DMS79 treated with DMSO at 0.1 percent for 48 hours (cell line): ENCODE measurements at places on chromosomes 6 and 20.

DNA sequence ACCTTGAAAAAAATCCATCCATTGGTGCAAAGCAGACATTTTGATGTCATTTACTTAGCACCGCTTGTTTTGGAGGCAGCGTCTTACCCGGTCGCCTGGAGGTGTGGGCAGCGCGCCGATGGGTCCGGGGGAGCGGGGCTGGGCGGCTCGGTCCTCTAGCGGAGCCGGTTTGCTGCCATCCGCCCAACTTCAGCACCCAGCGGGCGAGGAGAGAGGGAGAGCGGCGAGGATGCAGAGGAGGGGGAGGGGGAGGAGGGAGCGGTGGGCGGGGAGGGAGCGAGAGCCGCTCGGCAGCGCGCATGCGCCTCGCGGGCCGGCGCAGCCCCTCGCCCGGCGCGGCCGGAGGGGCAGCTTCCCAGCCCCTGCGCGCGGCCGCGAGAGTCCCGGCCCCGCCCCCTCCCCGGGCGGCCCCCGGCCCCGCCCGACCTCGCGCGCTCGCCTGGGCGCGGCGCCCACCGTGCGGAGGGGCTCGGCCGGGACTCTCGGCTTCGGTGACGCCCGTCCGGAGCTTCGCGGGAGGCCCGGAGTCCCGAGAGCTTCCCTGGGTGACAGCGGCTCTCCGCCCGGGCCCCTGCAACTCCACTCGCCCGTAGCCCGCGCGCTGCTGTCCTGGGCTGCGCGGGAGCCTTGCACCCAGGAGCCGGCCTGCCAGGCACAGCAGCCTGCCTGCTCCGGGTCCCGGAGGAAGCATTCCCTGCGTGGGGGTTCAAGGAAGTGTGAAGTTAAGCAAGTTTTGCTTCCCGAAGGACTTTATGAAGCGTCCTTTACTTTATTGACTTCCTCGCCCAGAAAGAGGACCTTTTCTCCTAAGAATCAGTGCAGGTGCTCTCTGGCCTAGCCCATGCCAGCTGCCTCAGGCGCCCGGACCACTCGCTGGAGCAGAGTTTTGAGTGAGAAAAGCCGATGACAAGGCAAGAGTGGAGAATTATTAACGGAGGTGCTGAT, at the start of gene RGS17:
Gene RGS17, minus strand, starts transcription at position 246 of the 945 bp plus-strand sequence. CDS start 87,264 bp downstream, outside the sequence.
- DNase-seq: peak; percentile 54

GRCh38 chr20:8131598-8132483, at the start of gene PLCB1:
PLCB1 (plus strand) TSS chr20:8132266; CDS start chr20:8132652, 386 bp downstream.
- DNase-seq: peak; percentile 49

GRCh38 chr20:36467076-36467999, 74.0 kb upstream of the MYL9 start:
- DNase-seq: peak; percentile 71

DNA sequence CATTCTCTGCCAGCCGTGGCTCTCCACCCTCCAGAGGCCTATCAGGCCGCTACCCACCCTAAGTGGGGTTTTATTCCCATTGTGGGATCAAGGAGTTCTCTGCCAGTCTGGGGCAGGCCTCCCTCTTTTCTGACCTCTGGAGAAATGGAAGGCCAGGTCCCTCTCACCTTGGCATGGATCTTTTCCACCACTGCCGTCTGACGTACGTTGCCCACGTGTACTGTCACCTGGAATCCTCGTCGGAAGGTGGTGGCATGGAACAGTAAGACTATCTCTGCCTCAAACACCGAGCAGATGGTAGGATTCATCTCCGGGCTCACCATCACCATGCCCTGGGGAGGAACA, 7.3 kb downstream of the GTPBP2 start:
- no peak for DNase-seq

DNA sequence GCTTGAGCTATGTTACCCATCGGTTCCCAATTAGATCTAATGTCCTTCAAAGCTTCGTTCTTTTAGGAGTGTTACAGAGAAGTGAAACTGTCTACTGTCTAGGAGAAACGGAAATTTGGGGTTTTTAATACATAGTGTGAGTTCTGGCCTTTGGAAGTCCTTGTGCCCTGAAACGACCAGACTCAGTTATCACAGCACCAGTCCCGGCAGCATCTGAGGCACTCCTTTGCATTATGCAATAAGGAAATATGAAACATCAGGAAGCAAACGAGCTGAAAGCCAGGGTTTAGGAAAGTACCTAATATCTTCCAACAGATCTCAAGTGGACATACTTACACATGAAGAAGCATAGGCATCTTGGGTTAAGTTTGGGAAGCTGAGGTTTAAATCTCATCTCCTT, 61.8 kb upstream of the ADGRF1 start:
- no peak for DNase-seq

GRCh38 chr6:17928514-17929430, 58.7 kb downstream of the KIF13A start:
- no peak for DNase-seq

GRCh38 chr20:37238426-37238825, 23.2 kb downstream of the GHRH start:
- DNase-seq: no peak

GRCh38 chr6:73050706-73051105, 174.6 kb downstream of the KHDC1L start:
- no peak for DNase-seq

- no peak for DNase-seq
These were observed 87.9 kb upstream of the B3GAT2 start for GRCh38 chr6:71044753-71045152.

DNA sequence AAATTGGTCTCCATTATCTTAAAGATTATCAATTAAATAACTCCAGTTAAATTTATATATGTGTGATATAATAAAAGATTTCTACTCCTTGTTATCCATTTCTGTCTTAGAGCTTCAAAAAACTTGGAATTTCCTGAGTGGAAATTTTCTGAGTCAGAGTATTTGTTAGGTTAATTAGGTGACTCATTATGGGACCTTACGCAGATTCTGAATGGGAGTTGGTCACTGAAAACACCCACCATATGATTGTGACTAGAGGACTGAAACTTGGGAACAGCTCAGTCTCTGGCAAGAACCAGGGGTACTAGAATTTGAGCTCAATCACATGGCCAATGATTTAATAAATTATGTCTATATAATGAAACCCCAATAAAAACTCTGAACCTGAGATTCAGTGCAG, 125.4 kb upstream of the HMGCLL1 start:
- DNase-seq: no peak

GRCh38 chr6:100988391-100988984, 107.4 kb upstream of the ASCC3 start:
- DNase-seq: no peak

DNA sequence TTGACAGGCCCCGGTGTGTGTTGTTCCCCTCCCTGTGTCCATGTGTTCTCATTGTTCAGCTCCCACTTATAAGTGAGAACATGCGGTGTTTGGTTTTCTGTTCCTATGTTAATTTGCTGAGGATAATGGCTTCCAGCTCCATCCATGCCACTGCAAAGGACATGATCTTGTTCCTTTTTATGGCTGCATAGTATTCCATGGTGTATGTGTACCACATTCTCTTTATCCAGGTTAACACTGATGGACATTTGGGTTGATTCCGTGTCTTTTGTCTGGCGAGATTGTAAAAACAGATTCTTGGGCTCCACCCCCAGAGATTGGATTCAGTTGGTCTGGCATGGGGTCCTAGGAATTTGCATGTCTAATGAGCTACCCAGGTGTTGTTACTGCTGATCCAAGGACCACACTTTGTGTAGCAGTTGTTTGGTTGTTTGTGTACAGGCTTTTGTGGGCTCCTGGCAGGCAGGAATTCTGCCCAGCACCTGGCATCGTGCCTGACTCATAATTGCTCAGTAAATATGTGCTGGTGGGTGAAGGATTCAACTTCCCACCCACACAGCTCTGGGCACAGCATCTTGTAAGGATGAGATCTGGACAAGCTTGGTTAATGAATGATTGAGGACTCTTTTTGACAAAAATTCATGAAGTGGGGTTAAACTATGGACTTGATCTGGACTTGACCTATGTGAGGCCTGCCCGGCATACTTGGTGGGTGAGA, 5.2 kb downstream of the TOX2 start:
- DNase-seq: no peak

DNA sequence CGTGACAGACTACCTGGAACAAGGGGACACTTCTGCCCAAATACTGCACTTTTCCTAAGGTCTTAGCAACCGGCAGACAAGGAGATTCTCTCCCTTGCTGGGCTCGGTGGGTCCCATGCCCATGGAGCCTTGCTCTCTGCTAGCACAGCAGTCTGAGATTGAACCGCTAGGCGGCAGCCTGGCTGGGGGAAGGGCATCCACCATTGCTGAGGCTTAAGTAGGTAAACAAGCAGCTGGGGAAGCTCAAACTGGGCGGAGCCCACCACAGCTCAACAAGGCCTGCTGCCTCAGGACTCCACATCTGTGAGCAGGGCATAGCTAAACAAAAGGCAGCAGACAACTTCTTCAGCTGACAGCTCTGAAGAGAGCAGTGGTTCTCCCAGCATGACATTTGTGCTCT, 87.8 kb upstream of the ASCC3 start:
- DNase-seq: no peak

GRCh38 chr6:41167173-41167963, 4.5 kb upstream of the TREM2 start:
- DNase-seq: no peak

GRCh38 chr20:34569598-34569997, 11.1 kb downstream of the MAP1LC3A start:
- no peak for DNase-seq

DNA sequence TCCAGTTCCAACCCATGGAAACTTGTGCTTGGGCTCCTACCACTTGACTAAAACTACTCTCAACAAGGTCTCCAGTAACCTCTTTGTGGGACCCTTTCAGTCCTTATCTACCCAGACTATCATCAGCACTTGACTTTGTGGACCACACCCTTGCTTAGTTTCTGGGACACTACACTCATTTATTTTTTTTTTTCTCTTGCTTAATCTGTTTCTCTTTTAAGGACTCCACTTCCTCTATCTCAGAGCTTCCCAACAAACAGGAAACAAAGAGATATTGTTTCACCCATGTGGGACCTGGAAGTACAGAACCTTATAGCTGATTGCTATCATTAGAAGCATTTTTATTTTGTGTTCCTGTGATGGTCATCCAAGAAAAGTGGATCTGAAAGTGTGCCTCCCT, 28.8 kb upstream of the ME1 start:
- no peak for DNase-seq
